ENCODE measurements at places on chromosomes 11 and 22.

- DNase-seq: no peak
Observed at GRCh38 chr11:9605742-9606141, 32.3 kb downstream of the WEE1 start.

DNA sequence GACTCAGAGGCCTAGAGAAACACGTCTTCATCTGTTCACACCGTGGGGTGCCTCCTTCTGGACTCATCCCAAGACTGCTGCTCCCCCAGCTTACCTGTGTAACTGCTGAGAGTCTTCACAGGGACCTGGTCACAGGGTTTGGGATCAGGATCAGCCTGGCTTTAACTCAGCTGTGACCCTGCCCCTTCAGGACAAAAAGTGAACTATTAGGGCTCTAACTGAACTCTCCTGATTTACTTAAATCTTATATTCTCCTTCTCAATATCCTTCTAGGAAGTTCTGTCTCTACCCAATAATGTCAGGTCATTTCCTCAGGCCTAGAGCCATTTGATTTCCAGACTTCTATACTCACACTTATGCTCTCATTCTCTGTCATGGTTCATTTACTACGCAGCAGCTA, 108.4 kb downstream of the ZNF280B start:
- no peak for DNase-seq

DNA sequence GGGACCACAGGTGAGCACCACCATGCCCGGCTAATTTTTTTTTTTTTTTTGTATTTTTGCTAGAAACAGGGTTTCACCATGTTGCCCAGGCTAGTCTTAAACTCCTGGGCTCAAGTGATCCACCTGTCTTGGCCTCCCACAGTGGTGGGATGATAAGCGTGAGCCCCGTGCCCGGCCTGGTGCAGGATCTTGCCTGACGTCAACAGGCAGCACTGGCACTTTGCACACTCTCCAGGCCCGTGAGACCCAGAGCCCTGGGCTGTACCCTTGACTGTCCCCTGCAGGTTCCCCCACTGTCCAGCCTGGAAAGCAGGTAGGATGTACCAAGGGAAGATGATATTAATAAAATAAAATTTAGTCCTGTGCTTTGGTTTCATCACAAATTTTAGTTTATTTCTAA, 29.1 kb upstream of the PANX2 start:
- no peak for DNase-seq

- no peak for DNase-seq
Observed at GRCh38 chr11:134647066-134647743, 235.2 kb upstream of the B3GAT1 start.

GRCh38 chr22:39242595-39243438, 2.0 kb downstream of the PDGFB start:
- no peak for DNase-seq

- DNase-seq: no peak
Observed at GRCh38 chr22:29144786-29145160, 60.9 kb upstream of the EMID1 start.

DNA sequence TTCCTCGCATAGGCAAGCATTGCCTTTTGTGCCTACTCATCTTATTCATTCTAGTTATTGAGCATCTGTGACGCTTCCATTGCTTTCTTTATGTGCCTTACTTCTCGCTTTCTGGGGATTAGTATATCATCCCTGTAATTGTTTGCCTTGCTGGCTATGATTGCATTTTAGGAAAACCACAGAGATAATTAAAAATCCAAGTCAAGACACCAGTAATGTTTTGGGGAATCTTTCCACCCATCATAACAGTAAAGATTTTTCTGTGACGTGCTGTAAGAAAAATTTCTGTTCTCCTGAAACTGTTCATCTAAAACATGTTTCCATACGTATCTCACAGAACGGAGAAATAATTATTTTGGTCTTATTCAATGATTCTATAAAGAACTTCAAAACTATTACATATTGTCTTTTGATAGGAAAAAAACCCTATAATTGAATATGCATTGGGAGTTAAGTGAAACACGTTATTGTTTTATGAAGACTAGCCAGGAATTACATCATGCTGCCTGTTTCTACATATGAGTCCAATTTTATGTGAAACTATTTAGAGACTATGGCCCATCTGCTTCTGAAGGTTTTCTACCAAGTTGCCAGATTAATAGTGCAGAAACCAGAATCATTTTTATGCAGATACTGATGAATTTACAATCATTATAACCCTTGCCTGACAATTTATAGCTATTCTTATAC, 133.7 kb upstream of the FIBIN start:
- DNase-seq: no peak

GRCh38 chr11:849104-849824, 6.6 kb downstream of the TSPAN4 start:
- DNase-seq: no peak

- DNase-seq: no peak
Observed at GRCh38 chr11:134994431-134994830, 582.4 kb upstream of the B3GAT1 start.

DNA sequence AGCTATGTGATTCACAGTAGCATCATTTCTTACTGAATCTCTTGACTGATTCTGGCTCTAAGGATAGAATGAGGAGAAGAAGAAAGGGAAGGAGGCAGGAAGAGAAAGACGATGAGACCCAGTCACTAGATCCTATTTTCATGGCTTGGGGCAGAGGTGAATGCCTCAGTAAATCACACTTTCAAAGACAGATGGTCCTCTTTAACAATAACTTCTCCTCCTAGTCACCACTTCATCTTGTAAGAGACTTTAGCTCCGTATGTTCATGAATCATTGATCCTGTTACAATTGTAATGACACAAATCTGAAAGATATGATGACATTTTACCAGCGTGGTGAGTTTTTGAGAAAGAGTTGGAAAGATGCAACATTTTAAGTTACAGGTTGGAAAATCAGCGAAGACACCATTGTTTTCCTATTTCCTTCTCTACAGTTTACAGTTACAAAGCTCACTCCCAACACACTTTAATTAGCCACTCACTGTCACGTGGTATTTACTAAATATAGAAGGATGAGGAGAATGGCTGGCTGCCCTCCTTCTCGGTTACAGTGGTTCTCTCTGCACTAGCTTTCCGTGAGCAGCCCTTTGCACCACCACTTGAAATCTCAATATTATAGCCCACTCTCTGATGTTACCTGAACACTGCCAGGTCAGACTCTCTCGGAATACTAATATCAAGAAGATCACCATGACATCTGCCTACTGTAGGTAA, 205.8 kb downstream of the CADM1 start:
- DNase-seq: no peak

- DNase-seq: no peak
Observed at GRCh38 chr11:83480811-83481210, 194.6 kb upstream of the CCDC90B start.

Data from upper lobe of right lung (tissue), 1 donor.